GM13977 (cell line): ENCODE measurements at places on chromosomes 6 and 20.

DNA sequence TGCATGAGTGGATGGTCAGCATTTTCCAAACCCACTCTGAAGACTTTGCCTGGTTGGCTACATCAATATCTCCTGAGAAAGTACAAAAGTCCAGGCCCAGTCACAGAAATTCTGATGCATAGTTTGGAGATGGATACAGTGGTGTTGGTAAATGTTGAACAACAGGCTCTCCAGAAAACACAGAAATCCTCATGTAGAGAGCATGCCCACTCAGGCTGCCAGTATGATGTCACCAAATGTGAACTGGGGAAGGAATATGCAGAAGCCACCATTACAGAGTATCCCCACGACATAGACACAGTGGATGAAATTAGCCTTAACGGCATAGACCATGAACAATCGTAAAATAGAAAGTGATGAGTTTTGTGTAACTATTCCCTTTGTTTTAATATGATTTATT, 97.1 kb upstream of the NXT1 start:
- DNase-seq, result no peak

- no peak for DNase-seq
Observed at GRCh38 chr6:39787322-39787721, 4.9 kb upstream of the DAAM2 start.

GRCh38 chr6:12749531-12750379, 33.2 kb downstream of the PHACTR1 start:
- no peak for DNase-seq

DNA sequence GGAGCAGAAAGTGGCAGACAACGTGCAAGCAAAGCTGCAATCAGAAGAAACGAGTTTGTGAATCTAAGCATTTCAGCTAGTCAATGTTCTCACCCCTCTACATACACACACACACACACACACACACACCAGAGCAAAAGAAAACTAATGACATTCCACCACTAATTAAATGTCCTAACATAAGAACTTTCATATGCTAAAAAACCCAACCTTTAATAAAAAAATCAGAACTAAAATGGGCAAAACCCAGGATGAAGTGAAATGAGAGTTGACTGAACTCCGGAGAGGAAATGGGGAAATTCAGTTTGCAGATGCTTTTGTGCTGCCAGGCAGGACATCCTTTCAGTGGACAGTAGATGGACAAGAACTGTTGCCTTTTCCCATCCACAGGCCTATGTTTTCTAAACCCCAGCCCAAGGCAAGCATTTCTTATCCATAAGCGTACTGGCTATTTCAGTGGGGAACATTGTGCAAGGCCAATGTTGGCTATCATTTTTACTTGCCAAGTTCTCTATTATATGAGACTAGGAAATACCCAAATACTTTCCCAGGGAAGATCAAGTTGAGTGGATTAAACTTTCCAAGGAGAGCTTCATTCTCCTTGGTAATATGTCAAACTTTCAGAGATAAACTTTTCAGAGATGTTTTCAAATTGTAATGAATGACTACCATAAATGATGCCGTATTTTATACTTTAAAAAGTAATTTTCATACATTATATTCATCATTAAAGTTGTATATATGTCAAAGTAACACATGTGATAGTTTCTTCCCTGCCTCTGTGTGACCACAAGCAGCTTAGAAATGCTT, 27.3 kb downstream of the RIN2 start:
- no peak for DNase-seq

- no peak for DNase-seq
Observed at GRCh38 chr20:61666471-61666832, 399.2 kb downstream of the TAF4 start.
